ENCODE measurements at places on chromosomes 4 and X.

DNA sequence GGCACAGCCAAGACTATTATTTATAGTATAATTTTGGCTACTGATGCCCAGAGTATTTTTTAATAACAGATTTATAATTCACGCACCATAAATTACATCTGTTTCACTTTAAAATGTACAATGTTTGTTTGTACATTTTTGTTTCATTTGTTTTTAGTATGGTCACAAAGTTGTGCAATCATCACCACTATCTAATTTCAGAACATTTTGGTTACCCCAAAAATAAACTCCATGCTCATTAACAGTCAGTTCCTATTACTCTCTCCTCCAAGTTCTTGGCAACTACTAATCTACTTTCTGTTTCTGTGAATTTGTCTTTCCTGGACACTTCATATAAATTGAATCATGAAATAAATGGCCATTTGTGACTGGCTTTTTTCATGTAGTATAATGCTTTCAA lies 176.7 kb downstream of the SH3BGRL start:
- no peak for DNase-seq

DNA sequence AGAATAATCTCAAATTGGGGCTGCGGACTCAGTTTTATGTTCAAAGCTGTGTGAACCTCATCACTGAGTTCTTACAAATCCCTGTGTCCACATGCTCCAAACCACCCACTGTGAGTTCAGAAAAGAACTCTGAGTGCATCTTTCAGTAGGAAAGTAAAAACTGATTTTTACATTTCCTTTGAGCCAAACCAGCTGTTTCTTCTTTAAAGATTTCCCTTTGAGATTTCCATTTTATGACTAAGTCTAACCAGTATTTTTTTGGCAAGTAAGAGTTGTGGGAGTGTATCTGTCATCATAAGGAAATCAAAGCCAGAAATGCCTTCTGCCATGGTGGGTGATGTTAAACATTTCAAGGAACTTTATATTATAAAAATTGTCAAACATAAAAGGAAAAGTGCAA lies 100.0 kb downstream of the TET2 start:
- DNase-seq = no peak

GRCh38 chr4:102295153-102295862 lies 50.0 kb downstream of the SLC39A8 start:
- DNase-seq = no peak

DNA sequence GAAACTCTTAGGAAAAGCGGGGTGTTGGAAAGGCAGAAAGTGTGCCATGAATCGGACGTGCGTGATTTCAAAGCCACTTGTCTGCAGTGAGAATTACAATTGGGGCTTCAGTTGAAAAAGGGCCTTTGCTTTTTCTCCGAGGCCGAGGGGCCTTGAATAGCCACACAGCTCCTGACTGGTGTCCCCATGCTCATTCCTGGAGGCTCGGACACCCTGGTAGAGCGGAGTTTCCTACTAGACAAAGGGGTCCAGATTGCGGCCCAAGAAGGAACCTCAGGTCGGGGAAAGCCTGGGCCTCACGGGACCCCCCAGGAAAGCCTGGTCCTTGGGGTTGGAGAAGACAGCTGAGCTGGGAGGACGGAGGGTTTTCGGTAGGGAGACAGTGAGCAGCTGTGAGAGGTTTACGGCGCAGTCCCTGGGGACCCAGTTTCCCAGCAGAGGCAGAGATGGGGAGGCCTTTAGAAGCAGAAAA lies 3.0 kb upstream of the SHOX start:
- no peak for DNase-seq

DNA sequence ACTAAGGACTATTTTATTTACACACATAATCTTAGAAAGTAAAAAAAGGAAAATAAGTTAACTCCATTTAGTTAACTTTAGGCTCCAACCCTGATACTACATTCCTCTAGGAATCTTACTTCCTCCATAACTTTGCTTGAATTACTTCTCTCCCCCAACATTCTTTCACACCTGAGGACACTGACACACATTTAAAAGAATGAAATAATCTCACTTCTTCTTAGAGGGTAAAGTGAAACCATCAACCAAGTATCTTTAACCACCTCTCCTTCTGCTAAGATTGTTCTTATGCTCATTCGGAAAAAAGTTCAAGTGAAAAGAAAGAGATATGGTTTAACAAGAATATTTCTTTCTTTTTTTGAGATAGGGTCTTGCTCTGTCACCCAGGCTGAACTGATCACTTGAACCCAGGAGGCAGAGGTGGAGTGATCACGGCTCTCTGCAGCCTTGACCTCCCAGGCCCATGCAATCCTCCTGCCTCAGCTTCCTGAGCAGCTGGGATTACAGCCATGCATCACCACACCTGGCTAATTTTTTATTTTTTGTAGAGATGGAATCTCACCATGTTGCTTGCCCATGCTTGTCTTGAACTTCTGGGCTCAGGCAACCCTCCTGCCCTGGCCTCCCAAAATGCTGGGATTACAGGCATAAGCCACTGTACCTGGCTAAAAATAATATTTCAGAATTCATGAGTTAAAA lies 28.5 kb downstream of the SLC25A4 start:
- no peak for DNase-seq

GRCh38 chr4:41454423-41454822 lies 83.5 kb upstream of the LIMCH1 start:
- no peak for DNase-seq

DNA sequence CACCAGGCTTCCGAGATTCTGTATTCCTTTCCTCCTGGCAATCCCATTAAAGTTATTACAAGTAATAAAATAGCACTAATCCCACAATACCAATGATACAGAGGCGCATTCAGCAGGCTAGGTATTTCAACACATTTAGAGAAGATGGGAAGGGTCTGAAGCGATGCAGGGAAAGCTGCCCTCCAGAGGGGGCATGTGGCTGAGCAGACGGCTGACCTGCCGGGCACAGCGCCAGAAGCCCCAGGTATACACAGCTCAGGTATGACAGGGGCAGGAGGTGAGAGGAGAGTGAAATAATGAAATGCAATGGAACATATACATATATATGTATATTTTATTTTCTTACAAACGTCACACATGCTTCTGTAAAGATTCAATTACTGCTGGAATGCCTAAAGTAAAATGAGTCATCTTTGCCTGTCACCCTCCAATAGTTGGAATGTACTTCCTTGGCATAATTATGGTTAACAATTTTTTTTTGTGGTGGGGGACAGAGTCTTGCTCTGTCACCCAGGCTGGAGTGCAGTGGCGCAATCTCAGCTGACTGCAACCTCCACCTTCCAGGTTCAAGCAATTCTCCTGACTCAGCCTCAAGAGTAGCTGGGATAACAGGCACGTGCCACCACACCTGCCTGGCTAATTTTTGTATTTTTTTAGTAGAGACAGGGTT lies 21.3 kb upstream of the CDKN2AIP start:
- DNase-seq = no peak

DNA sequence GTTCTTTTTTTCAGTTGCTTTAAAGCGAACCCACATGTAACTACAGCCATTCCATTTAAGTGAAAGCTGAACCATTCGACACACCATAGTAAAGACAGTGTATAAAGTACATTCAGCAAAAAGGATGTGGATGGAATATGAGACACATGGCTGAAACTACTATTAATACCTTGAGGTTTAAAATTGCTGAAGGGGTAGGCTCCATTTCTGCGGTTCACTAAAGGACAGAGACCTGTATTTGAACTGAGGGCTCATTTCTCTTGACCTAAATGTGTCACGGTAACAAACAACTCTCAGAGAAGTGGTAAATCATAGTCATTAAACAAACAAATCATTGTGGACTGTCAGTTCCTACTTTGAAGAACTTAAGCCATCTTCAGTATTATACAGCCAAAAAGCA lies 1085.6 kb upstream of the TENM3 start:
- DNase-seq = no peak

GRCh38 chr4:6020613-6021012 lies 2.4 kb upstream of the C4orf50 start:
- DNase-seq = no peak

DNA sequence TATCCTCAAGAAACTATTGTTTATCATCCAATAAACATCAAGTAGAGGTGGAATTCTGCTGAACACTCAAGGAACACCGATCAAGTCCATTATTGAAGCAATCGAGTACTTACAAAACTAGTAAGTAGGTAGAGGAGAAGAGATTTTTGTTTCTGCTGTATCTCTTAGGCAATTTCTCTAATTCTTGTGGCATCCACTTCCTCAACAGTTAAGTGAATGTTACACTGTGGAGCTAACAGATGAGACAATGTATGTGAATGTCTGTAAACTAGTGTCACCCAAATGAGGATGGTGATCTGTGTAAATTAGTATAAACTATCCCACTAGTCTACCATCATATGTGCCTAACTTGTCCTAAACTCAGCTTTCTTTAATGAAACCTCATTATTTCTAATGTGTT lies 261.6 kb downstream of the ARHGAP24 start:
- no peak for DNase-seq
